ENCODE measurements at places on chromosomes 7 and 10. TPM values are rescaled to one million over a fixed set of nuclear protein-coding genes. Genes with fewer than 3 reads are reported as not detected.

DNA sequence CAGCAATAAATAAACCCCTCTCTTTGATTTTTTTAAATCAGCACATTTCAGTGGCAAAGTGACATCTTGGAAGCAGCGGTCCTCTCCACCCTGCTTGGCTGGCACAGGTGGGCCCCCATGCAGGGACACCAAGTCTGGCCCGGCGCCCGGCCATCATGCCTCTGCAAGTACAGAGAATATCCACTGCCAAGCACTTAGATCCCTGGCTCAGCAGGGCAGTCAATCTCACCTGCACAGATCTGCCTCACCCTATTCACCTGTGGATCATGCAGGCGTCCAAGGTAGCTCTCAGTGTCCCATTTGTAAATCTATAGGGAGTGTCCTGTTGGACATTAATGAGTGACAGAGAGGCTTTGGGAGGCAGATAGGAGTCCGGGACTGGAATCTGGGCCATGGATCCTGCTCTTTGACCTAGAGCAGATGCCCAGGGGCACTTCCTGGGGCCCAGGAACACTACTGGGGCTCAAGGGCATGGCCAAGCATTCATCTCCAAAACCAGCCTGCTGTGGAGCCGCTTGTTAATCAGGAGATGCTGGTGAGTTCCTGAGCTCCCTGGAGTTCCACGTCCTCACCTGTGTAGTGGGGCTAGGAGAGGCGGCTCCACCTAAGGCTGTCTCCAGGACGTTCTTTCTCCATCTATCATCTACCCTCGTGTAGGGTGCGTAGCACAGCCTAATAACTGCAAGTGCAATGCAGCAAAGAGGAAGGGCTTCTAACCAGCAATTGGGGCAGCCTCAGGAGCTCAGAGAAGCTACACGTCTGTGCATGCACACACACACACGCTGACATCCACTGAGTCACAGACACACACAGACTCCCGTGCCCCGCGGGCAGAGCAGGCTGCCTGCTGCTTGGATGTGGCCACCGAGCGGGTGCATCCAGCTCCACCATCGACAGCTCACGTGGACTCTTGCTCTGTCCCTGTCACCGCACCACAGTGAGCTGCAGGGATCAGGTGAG lies 123.6 kb downstream of the OAT start:
- DNase-seq, result peak; percentile 19

DNA sequence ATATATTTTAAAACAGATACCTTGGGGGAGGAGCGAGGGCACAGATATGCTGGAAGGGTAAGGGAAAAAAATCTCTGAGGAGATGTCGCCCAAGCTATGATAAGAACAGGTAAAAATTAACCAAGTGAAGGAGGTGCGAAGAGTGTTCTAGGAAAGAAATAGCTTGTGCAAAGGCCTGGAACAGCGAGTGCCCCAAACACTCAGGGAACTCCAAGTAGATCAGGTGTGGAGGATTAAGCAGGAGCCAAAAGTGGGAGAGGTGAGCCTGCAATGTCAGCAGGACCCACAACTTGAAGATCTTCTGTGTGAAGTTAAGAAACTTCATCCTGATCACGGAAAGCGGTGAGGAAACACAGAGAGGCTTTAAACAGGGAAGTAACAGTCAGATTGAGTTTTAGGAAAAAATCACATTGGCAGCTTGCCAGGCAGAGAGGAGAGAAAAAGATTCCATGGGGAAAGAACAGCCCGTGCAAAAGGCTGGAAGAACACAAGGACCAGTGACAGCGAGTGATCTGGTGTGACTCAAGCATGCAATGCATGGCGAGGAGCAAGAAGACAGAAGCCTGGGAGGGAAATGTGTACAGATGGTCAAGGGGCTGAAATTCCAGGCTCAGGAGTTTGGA lies 30.7 kb downstream of the FGF8 start:
- DNase-seq, result peak; percentile 62

DNA sequence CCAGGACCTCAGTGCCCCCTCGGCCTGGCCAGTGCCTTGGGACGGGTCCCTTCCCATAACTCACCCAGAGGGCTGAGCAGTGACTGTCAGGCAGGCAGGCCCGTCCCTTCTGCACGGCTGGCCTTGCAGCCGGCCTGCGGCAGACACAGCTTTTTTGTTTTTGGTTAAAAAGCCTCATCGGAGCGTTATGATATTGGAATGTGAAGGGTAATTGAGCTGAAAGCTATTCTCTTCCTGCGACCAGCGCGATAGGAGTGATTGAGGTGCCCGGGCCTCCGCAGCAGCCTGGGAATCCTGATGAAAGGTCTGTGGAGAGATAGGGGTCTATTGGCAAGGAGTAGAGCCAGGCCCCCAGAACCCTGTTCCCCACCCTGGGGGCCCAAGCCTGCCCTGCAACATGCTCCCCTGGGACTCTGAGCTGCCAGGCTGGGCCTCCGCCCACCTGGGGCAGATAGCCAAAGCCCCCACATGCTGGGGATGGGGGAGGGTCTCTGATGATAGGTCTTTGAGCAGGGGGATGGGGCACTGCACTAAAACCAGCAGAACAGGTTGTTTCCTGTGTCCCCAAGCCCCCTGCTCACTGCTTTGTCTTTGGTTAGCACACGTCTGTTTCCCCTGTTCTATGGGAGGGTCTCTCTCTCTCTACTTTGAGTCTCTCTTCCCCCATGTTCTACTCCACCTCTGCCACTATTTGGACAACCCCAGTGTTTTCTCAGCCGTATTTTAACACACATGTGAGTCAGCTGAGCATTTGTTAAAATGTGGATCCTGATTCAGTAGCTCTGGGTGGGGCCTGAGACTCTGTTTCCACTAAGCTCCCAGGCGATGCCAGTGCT lies 131.9 kb downstream of the CDH23 start:
- DNase-seq, result no peak

- peak; percentile 18 for DNase-seq
Measured at GRCh38 chr7:107387128-107387527, 82.7 kb upstream of the GPR22 start.

- DNase-seq, result no peak
Measured at GRCh38 chr7:29255906-29256692, 61.5 kb downstream of the CHN2 start.

BPGM gene
- 36.3 TPM for total RNA-seq
